ENCODE measurements at places on chromosomes 1 and 21.

- DNase-seq = no peak
Observed at GRCh38 chr21:30227128-30227527, 11.2 kb upstream of the CLDN8 start.

- no peak for DNase-seq
Observed at GRCh38 chr1:218985424-218985984, 188.2 kb upstream of the LYPLAL1 start.

DNA sequence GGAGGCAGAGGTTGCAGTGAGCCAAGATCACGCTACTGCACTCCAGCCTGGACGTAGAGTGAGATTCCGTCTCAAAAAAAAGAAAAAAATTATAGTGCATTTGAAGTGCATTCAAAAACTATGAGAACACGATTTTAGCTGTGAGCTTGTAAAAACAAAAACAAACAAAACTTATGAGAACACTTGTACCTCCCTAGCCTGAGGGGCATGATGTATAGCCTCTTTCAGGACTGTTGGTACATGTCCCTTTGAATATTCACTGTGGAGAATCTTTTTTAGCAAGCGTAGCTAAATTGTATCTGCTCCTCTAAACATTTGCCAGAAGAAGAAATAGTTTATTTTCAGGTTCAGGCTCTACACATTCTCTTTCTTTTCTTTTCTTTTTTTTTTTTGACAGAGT is 9.5 kb upstream of the DEGS1 start:
- DNase-seq = no peak

GRCh38 chr1:24898152-24898908 is 31.7 kb downstream of the RUNX3 start:
- DNase-seq = peak; percentile 44

- DNase-seq = no peak
Observed at GRCh38 chr1:196481616-196482015, 126.6 kb downstream of the KCNT2 start.
